ENCODE measurements at places on chromosomes 5 and 9.

- no peak for DNase-seq
Observed at GRCh38 chr9:123925819-123926218, 4.1 kb downstream of the DENND1A start.

DNA sequence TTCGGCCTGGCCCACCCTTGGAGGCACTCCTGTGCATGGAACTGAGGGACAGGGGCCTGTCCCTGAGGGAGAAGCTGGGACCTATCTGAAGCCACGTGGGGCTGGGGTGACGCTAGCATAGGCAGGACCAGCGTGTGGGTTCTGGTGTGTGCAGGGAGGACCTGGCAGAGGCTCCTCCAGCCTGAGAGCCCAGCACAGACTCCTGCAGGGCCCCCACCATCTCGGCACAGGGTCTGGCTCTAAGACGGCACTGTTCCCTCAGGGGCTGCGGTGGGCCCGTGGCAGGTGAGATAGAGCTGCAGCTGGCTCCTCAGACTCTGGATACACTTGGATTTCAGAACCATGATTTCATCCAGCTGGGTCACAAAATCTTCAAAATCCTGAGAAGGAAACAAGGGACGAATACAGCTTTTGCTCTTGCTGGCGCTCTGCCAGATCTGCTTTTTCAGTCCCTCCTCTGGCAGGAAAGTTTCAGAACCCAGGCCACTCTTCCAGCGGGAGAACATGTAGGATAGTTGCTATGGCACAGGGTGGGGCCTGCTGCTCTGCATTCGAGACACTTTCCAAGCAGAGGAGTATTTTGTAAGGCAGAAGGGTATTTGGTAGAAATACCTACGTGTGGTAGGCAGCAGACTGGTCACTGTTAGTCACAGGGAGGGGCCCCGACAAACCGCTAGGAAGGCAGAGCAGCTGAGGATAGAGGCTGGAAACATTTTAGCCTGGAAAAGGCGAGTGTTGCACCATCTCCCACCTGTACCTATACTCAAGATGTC is 74.7 kb downstream of the KIF24 start:
- peak; percentile 75 for DNase-seq

GRCh38 chr9:15725953-15726352 is 173.1 kb downstream of the CCDC171 start:
- DNase-seq: peak; percentile 28

DNA sequence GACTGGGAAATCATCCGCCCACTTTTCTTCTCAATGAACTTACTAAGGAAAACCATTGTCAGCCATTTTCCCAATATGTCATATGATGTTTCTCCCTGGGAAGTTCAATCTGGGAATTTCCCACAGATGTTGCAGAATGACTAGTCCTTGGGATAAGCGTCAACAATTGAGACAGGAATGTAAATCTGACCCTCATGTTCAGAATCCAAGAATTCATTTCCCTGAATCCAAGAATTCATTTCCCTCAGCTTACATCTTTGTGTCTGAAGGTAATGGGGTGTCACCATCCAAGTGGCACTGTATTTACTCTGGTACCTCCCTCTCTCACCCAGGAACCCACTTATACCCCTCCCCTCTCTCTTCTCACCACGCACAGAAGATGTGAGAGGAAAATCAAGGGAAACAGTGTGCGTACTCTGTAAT is 7.4 kb downstream of the KLF9 start:
- peak; percentile 97 for DNase-seq

DNA sequence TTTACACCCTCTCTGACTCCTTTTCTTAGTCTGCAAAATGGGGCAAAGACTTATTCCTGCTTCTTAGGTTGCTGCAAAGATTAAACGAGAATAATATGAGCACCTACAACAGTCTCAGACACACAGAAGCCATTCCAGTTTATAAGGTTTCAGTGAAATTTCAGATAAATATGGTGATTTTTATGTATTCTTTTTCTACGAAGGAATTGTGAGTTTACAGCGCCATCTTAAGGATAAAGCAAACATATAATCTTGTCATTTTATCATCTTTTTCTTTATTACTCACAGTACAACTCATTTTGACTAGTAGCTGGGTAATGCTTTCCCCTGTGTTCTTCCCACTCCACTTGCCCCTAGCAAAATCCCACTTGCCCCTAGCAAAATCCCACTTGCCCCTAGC is 29.2 kb upstream of the SMC5 start:
- DNase-seq: peak; percentile 12

DNA sequence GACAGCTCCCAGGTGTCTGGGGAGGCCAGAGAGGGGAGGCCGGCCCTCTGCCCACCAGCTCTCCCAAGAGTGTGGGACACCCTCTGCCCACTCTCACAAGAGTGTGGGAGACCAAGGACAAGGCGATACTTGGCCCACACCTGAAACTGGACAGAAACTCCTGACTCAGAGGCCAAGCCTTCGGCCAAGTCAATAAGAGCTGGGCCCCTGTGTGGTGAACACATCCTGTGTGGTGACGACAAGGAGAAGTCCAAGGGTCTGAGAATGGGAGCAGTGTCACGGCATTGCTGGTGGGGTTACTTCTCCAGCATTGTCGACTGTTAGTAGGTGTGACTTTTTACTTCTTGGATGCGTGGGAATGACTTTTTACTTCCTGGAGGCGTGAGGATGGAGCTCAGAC is 14.6 kb upstream of the F2RL1 start:
- DNase-seq: peak; percentile 89

All from astrocyte (in vitro differentiated cells and primary cell).